Brain microvascular endothelial cell (primary cell): ENCODE measurements at places on chromosomes 11 and 22.

DNA sequence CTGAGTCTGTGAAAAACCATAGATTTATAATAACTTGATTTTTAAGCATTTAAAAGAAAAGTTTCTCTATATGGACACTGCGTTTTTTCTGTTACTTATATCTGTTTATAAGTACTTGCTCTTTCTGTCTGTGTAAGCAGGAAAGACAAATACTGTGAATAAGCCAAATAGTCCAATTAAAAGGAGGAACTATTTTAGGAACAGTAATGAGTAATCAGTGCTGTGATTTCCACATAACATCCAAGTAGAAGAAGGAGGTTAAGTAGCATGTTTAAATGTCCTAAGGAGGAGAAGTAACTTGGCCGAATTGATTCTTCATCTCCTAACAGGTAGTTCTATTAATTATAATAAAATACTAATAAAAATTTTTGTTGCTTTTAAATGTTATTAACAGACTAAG lies 40.8 kb downstream of the ZNF214 start:
- DNase-seq = no peak

DNA sequence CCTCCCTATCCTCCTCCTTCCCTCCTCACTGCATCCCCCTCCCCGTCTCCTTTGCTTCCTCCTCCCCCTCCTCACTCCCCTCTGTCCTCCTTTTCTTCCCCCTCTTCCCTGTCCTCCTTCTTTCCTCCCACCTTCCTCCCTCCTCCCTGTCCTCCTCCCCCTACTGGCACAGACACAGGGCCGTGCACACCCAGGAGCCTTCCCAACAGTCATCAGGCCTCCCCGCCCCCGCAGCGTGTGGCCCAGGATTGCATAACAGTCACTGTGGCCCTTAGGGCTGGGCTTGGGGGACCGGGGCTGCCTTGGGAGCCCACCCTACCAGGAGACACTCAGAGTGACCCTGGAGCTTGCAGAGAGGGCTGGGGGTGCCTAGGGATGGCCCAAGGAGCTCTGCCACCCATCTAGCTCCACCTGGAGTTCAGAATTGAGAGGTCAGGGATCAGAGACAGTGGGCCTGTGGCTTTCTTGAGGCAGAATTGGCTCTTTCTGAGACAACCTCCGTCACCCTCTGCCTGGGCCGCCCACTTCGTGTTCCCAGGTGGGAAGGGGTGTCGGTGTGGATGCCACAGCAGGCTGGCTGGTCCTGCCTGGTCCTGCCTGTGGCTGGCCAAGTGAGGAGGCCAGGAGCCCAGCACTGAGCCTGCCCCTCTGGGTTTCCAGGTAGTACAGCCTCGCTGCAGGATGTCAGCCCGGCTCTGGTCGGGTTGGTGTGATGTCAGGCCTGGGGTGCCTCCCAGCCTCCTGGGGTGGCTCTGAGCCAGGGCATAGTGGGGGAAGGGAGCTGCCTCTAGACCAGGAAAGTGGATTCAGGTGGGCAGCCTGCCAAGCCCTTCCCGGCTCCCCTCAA lies 1.6 kb downstream of the SPI1 start:
- DNase-seq = no peak

GRCh38 chr11:94825031-94825430 lies 56.9 kb downstream of the AMOTL1 start:
- no peak for DNase-seq

GRCh38 chr11:95150956-95151684 lies 61.5 kb downstream of the ENDOD1 start:
- DNase-seq = peak; percentile 87

DNA sequence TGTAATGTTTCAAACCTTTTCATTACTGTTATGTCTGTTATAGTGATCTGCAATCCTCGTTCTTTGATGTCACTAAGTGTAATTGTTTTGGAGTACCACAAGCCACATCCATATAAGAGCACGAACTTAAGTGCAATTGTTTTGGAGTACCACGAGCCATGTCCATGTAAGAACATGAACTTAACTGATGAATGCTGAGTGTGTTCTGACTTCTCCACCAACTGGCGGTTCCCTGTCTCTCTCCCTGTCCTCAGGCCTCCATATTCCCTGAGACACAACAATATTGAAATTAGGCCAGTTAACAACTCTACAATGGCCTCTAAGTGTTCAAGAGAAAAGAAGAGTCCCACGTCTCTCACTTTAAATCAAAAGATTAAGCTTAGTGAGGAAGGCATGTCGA lies 23.5 kb downstream of the TESMIN start:
- no peak for DNase-seq

- no peak for DNase-seq
Measured at GRCh38 chr11:57653163-57653562, 3.5 kb upstream of the YPEL4 start.

- DNase-seq = no peak
Measured at GRCh38 chr11:65615950-65616574, 486 bp downstream of the PCNX3 start.

GRCh38 chr22:46727813-46728364 lies 10.2 kb downstream of the CERK start:
- DNase-seq = no peak

- DNase-seq = peak; percentile 99
Measured at GRCh38 chr11:36149538-36150242, 139.5 kb downstream of the COMMD9 start.

DNA sequence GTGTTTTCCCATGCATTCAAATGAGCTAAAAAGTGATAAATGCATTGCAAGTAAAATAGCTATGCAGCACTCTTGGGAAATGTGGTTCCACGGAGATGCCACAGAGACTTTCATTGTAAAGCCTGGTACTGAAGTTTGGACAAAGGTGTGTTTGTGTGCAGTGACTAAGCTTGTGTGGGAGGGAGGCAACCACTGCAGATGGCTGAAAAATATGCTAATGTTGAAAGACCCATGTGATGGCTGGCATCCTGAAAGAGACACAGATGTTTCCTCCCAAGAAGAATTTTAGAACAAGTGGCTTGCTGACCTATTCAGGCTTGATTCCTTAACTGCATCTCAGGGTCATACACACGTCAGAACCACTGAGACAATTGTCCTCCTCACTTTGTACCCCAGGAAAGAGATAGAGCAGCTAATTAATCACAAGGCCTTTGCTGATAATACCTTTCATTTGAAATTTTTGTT lies 73.8 kb downstream of the FAM76B start:
- peak; percentile 25 for DNase-seq

DNA sequence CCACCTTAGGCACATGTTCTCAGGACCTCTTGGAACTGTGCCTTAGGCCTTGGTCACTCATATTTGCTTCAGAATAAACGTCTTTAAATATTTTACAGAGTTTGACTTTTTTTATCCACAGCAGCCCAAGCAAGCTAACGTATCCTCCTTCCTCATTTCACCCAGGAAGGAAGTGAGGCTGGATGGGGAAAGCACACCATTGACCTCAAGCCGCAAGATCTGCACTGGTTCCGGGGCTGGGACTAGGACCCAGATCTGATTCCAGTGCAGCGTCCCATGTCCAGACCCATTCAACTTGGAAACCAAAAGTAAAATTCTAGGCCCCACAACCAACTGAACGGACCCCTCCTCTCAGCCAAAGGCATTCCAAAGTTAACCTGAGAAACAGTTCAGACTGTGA lies 2.4 kb upstream of the LGALS12 start:
- DNase-seq = no peak

DNA sequence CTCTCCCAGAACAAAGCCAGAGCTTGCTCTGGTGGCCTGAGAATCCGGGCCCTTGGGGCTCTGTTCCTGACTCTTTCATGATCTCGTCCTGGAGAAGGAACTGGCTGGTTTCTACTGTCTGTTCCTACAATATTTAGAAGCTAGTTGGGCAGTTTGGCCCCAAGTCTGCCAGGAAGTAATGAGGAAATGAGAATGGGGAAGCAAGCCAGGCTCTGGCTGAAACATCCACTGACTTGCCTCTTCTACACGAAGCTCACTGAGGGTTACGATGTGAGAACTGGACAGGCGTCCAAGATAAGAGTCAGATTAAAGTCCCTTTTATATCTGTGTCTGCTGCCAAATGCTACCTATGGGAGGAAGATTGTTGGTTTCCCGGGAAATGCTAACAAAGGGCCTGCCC lies 110.0 kb upstream of the KIRREL3 start:
- no peak for DNase-seq

GRCh38 chr11:132373405-132374143 lies 1003.2 kb downstream of the NTM start:
- no peak for DNase-seq

DNA sequence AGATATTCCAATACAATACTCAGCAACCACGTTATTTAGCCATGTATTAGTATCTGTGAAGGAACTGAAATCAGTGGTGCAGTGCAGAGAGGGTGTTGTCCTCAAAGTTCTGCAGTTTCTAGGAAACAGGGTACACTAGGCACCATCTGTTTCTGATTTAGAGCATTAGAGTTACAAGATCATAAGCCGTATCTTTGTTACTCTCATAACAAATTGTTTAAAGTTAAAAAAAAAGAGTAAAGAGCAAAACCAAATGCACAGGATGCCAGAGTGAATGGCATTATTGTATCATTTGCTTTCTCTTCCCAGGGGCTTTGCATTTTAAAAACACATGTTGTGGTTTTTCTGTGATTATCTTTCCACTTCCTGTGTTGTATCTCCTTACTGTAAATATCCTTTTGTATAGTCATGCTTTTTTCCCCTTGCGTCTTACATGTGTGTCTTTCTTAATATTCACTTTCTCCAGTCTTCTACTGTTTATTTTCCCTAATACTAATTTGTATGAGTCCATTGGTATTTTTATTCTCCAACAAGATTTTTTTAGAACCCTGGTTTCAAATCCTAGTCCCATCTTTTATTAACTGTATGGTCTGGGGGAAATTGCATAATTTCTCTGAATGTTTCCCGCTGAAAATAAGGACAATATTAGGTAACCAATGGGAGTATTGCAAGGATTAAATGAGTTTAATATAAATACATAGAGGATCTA lies 15.2 kb upstream of the NUP160 start:
- peak; percentile 36 for DNase-seq

- DNase-seq = no peak
Measured at GRCh38 chr11:1223346-1224110, 662 bp downstream of the MUC5B start.

GRCh38 chr22:49036513-49036912 lies 791.2 kb downstream of the BRD1 start:
- DNase-seq = no peak

GRCh38 chr11:118744046-118744445 lies 46.9 kb downstream of the DDX6 start:
- no peak for DNase-seq

- DNase-seq = no peak
Measured at GRCh38 chr22:19646383-19646782, 67.9 kb upstream of the SEPTIN5 start.

DNA sequence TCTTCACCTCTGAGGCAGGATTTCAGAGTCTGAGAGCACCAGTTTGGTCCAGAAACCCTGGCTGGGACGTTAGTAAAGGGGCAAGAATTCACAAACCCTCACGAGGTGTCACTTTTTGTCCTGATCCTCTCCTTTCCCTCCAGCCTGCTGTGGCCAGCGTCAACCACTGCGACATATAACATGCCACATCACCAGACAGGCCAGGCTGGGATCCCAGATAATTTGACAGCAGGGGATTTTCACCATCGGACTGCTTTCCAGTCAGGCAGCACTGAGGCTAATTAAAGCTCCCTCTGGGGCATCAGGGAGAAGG lies 36.8 kb upstream of the RBFOX2 start:
- no peak for DNase-seq

DNA sequence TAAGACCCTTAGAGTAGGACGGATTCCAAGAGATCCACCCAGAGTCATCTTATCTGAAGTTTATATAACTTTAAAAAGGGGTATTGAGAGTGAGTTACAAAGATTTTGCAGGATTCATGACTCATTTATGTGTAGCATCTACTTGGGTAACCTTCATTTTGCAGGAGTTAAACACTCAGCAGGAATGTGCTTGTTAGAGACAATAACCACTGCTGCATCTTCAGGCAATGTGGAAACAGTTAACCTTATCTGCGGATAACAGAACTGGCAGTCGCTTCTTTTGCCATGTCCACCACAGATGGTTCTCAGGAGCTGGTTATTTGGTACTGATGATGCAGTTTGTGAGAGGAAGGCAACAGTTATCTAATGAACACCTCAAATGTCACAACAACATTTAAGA lies 417.9 kb upstream of the DDI1 start:
- peak; percentile 29 for DNase-seq

DNA sequence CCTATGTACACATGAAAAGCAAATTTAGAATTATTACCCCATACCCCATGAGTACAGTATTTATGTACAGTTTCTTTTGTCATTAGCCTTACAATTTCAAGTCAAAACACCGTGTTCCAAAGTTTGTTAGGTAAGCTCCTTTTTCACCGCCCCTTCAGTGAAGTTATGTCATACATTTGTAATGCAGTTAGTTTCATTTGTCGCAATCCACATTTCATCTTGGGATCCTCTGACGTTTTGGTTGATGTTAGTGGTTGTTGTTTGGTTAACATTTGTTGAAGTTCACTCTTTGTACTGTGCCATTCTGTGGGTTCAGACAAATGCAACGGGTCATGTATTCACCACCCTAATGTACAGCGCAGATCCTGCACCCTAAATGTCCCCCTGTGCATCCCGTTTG lies 45.2 kb downstream of the ARHGEF12 start:
- DNase-seq = no peak

DNA sequence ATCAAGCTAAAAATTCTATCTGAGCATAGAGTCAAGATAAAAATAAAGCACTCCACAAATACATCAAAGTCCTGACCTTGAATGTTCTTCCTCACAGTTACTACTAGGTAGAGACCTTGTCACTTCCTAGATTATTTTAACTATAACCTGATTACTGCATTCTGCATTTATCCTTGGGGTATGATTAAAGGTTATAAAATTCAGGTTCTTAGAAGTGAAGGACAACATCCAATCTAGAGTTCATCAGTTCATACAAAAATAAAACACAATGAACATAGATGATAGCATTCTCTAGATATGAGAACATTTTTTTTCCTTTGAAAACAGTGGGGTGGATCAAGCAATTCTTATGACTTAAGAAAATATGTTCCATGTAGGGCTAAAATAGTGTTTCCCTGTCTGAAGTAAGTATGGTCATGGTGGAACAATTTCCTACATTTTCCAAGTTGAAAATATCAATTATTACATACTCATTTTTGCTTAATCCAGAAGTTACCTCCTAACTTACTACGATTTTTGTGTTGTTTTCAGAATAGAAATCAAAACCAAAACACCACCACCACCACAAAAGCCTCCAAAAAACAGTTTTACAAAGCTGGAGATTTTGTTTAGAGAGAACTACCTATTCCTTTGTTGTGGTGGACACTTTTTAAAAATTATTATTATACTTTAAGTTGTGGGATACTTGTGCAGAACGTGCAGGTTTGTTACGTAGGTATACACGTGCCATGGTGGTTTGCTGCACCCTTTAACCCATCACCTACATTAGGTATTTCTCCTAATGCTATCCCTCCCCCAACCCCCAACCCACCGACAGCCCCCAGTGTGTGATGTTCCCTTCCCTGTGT lies 112.0 kb upstream of the DDI1 start:
- no peak for DNase-seq

GRCh38 chr11:100434821-100435641 lies 252.1 kb upstream of the ARHGAP42 start:
- DNase-seq = no peak

- DNase-seq = no peak
Measured at GRCh38 chr11:47550288-47551047, 2.5 kb downstream of the CELF1 start.

- no peak for DNase-seq
Measured at GRCh38 chr22:50189184-50189848, 3.6 kb downstream of the TRABD start.
